ENCODE measurements at places on chromosomes 12 and 14.
A peak's percentile ranks its signal among the peaks of the same experiment; 100 is the strongest.

DNA sequence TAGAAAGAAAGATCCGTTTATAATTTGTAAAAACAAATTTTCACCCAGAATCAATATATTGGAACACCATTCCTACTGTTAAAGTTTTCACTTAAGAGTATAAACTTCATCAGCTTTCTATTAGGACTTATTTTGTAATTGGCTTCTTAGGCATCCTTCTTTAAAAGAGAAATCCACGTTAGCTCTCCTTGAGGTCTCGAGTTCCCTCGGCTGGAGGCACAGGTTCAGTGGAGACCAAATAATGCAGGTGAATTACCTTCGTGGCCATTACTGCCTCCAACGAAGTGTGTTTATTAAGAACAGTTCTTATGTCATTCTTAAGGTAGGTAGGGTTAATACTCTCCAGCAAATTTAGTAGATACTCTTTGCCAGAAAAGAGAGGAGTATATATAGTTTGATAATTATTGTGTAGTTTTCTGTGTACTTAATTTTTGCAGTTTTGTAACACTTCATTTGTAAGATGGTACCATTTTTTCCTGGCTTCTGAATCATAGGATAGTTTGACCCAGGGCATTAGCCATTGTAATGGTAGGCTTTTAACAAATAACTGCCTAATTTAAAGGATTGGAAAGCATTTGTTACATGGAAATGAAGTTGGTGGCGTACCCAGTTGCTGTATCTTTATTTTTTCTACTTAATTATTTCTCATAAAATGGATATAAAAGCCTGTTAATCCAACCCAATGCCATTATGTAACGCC lies 2.2 kb downstream of the CALM1 start:
- no peak for DNase-seq

DNA sequence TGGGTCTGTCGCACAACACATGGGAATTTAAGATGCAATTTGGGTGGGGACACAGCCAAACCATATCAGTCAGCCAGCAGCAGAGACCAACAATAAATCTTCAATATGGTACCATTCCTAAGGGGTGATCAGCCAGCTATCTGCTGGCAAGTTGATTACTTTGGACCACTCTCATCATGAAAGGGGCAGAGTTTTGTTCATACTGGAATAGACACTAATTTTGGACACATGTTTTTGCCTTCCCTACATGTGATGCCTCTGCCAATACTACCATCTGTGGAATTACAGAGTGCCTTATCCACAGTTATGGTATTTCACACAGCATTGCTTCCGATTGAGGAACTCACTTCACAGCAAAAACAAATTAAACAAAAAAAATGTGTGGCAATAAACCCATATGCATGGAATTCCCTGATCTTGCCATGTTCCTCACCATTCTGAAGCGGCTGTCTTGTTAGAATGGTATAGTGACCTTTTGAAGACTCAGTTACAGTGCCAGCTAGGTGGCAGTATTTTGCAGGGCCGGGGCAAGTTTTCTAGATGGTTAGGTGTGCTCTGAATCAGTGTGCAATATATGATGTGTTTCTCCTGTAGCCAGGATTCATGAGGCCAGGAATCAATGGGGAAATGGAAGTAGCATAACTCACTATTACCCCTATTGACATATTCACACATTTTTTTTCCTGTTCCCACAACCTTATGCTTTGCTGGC lies 179.0 kb upstream of the IGF1 start:
- no peak for DNase-seq

GRCh38 chr12:75759842-75760572 lies 248.6 kb upstream of the KRR1 start:
- no peak for DNase-seq

DNA sequence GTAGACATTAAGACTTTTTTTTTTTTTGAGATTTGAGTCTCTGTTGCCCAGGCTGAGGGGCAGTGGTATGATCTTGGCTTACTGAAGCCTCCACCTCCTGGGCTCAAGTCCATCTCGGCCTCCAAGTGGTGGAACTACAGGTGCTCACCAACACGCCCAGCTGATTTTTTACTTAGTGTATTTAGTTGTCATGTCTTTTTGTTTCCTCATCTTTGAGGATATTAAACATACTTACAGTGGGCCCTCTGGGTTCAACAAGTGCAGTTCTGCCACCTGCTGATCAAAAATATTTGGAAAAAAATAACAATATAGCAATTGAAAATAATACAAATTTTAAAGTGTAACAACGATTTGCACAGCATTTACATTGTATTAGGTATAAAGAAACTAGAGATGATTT lies 4.4 kb upstream of the B4GALNT1 start:
- no peak for DNase-seq

DNA sequence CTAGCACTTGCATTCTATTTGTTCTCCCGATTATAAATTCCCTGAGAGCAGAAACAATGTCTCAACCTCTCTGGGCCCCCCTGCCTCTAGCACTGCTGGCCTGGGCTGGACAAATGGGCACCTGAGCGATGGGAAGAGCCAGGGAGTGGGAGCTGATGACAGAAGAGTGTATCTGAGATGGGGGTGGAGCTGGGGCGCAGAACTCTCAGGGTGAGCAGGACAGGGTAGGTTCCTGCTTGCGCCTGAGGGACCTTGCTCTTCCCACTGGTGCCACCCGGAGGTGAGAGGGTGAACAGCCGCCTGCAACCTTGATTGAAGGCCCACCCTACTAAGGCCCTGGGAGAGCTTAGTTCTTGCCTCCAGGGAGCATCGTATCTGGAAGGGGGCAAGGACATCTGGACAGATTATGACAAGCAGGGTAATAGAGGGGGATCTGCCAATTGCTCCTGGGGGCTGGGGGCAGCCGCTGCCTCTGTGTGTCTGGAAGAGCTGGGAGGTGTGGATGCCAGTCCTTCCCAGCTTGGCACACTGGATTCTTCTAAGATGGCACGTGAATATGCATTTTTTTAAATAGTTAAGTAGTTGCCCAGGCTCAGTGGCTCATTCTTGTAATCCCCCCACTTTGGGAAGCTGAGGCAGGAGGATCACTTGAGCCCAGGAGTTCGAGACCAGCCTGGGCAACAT lies 43.0 kb upstream of the TSPAN9 start:
- DNase-seq, result peak; percentile 64

GRCh38 chr12:68225576-68226476 lies at the start of gene IL26:
IL26 (minus strand) TSS chr12:68225810; CDS start chr12:68225756, 54 bp downstream.
- DNase-seq, result no peak

GRCh38 chr12:11324426-11324825 lies 14.2 kb upstream of the PRB4 start:
- no peak for DNase-seq

Data from GM19239 (cell line).